Activated CD8-positive, alpha-beta memory T cell treated with anti-CD3 and anti-CD28 coated beads for 1 hour (primary cell): ENCODE measurements at places on chromosomes 7 and 10.

DNA sequence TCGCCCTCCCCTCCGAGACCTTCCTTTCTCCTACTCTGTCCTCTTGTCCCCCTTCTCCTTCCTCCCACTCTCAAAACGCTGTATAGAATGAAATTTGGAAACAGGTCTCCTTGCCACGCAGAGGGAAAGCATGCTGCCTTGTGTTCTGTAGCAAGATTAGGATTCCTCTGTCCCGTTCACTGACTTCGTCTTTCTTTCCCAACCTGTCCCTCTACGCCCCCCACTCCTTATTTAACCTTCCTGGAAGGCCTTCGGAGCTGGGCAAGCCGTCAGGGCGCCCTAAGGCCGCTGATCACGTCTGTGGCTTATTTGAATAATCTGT is 1.3 kb downstream of the HOXA9 start:
- DNase-seq = no peak

DNA sequence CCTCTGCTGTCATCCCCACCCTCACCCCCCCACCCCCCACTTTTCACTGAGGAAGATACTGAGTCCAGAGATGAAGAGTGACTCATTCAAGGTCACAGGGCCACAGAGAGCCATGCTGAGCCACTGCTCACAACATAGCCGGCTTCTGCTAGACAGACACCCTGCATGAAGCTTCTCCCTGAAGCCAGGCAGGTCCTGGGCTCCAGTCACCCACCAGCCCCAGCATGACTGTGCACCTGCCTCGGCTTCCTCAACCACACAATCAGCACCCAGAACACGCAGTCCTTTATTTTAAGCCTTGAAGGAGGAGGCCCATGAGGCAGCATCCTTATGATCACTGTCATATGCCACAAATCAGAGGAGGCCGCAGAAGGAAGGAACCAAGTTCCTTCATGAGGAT is 19.2 kb upstream of the PRKAG2 start:
- no peak for DNase-seq

- DNase-seq = no peak
These were observed 164.7 kb downstream of the CPEB3 start for GRCh38 chr10:92126100-92126650.

DNA sequence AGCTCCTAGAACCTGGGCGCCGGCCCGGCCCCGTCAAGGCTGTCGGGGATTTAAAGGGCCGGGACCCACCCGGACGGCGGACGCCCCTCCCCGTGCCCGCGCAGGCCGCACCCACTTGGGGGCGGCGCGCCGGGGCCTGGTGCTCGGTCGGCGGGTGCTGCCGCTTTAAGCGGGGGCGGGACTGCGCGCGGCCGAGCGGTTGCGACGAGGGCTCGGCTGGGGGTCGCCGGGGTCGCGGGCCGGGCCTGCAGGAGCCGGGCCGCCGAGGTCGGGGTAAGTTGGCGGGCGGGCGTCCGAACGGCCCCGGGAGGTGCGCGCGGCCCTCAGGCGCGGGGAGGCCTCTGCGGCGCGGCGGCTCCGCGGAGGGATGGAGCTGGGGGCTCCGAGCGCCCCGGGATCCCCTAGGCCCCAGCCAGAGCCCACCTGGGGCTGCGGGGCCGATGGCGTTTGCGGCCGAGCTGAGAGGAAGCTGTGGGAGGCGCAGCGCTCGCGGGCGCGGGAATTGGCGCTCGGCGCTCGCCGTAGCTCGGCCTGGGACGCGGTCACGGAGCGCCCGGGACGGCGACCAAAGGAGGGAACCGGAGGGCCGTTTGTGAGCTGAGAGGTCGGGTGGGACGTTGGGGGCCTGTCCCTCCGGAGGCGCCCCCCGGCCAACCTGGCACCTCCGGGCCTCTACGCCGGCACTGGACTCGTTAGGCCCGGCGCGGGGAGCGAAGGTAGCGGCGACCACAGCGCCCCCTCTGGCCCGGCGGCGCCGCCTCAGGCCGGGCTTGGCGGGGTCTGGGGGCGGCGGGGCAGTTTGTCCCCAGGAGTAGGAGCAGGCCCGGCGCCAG is at the start of gene TRRAP:
Gene TRRAP, plus strand, starts transcription at position 168 of the 833 bp plus-strand sequence. CDS start 2,619 bp downstream, outside the sequence.
- DNase-seq = no peak

DNA sequence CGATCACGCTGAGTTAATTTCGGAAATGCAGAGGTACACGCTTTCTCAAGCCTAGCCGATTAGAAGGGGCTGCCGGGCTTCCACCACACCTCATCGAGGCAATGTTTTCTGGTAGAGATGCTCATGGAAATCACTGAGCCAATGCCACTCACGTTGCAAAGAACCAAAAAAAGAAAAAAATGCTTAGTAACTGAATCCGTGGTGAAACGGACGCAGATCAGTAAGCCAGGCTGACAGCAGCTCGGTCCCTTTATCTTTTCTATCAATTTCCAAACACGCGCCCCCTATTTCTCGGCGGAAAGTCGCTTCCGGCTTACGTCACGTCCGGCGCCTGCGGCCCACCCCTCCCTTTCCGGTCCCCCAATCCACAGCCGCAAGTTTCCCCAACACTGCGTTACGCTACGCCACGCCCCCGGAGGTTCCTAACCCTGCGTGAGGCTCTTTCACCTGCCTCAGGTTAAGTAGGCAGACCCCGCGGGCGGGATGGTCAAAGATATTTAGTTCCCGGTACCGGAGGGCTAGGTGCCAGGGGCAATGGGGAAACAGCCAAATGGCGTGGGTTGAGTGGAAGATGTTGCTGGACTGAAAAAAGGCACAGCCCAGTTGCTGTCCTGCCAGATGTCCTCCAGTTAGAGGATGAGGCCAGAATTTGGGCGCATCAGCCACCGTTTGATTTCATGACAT is at the start of gene NSUN6:
Gene NSUN6, minus strand, starts transcription at position 264 of the 684 bp plus-strand sequence. CDS start 384 bp downstream, outside the sequence.
- DNase-seq = peak; percentile 92
